ENCODE measurements at places on chromosomes 5 and 9.

GRCh38 chr9:115182264-115182663 lies 64.3 kb upstream of the TNC start:
- DNase-seq = no peak

GRCh38 chr5:169649486-169649885 lies 12.4 kb downstream of the DOCK2 start:
- DNase-seq = peak; percentile 34

- no peak for DNase-seq
These were observed 40.2 kb upstream of the DTWD2 start for GRCh38 chr5:119028575-119028974.

DNA sequence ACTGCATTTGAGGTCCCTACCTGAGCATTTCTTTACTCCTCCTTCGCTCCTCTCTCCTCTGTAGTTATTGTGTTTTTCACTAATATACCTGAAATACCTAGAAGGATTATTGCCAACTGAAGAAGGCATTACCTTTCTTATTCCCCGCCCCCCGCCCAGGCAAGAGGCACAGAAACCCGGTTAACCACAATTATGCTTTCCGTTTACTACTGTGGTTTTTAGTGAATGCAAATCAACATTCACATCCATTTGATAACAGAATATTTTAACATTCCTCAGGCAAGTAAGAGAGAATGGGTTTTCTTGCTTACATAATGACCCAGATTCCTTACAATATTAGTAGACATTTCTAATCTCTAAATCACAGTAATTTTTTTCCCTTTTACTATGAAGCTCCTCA lies 136.9 kb downstream of the PCSK5 start:
- DNase-seq = no peak

DNA sequence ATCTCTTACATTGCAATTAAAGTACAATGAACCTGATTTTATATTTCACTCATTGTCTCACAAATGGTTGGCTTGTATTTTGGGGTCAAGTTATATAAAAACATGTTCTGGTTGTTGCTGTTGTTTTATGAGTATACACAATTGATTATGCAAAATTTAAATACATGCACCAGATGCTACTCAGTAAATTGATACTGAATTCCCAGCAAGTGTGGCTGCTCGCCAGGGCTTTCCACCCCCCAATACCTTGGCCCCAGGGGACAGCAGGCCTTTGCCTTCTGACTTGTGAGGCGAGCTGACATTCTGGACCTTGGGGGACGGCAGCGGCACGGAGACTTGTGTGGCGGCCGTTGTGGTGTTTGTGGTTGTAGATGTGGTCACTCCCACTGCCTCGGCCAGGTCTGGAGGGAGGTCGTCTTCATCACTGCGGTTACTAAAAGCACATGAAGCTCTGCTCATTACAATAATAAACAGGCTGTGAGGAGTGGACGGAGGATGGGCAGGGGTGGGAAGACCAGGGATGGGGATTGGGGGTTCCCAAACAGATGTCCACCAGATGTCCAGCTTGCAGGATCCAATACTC lies 27.0 kb upstream of the FRRS1L start:
- DNase-seq = no peak

- no peak for DNase-seq
These were observed 261.5 kb downstream of the FANCC start for GRCh38 chr9:95055851-95056551.
